ENCODE measurements at places on chromosomes 11 and 22.
A peak's percentile ranks its signal among the peaks of the same experiment; 100 is the strongest.

DNA sequence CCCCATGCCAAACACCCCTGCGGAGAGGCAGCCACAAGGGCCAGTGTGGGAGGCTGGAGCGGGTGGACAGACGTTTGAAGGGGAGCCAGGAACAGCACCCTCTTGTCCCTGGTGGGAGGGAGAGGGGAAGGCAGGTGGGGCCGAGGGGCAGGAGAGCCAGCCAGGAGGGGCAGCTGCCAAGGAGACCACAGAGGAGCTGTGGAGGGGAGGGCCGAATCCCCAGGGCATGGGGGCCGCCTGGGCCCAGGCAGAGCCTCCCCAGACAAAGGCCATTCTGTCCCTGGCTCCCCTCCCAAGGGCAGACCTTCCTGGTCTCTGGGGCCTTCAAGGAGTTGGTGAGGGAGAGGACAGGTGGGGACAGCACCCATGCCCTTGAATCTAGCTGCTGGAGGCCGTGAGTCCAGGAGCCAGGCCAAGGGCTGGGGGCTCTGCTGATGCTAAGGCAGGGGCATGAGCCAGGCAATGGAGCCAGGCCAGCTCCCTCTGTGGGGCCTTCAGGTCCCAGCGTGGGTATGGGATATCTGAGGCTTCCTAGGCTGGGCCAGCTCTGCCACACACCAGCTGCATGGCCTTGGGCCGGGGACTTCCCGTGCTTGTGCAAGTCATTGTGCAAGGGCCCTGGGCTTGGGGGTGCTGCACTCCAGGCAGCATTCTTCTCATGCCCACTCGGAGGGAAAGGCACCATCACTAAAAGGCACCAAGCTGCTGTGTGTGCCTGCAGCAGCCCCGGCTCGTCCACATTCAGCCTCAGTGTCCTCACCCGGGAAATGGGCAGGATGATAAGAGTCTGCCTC is 11.4 kb downstream of the EMID1 start:
- no peak for DNase-seq

GRCh38 chr11:70298243-70298915 is 27.9 kb downstream of the PPFIA1 start:
- no peak for DNase-seq

DNA sequence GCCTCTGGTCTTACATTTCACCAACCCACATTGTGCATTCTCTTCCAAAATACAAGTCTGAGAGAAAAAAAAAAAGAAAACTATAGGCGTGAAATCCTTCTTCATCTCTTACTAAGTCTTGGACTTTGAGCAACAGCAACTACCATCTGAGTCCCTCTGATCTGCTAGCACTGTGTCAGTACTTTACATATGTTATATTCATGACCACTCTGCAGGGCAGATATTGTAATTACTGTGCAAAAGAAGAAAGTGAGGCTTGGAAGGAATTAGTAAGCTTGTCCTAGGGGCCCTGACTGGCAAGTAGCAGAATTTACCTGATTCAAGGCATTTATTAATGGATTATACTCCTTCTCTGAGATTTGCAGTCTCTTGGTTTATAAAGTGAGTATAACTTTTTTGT is 52.7 kb upstream of the EED start:
- DNase-seq: no peak

DNA sequence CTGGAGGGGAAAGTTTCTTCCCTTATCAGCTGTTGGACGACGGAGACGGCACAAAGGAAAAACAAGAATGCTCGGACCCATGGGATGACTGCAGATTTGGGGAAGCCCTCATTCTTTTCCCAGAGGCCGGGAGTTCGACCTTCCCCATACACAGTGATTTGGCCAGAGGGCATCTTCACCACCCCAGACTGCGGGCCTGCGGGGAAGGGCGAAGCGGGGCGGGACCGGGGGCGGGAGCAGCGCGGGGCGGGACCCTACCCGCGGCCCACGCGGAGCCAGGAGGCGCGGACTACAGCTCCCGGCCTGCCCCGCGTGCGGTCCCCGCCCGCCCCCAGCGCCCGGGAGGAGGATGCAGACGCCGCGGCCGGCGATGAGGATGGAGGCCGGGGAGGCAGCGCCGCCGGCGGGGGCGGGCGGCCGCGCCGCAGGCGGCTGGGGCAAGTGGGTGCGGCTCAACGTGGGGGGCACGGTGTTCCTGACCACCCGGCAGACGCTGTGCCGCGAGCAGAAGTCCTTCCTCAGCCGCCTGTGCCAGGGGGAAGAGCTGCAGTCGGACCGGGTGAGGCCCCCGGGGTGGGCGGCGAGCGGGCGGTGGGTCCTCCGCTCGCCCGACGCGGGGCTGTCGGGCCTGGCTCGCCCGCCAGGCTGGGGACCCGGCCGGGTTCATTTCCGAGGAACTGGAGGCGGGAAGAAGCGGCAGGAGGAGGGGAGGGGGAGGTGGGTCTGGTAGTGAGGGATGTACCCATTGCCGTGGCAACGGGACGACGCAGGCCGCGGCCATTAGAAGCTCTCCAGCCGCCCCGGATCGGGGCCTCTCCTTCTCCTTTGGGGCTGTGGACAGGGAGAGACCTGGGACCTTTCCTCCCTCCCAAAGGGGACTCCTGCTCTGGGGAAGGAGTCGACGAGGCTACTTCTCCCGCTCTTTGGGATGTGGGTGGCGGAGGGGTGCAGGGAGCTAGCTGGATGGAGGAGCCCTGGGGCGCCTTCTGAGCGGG is at the start of gene KCTD17:
KCTD17 (plus strand) TSS at position 352 of the 995 bp plus-strand sequence; CDS start at position 371, 19 bp downstream.
- DNase-seq: peak; percentile 66

- no peak for DNase-seq
Observed at GRCh38 chr11:64929625-64930024, 5.1 kb downstream of the PPP2R5B start.

- DNase-seq: no peak
Observed at GRCh38 chr11:57353036-57353435, 14.9 kb downstream of the P2RX3 start.

- no peak for DNase-seq
Observed at GRCh38 chr22:50141891-50142363, 28.6 kb upstream of the PANX2 start.

GRCh38 chr22:46769191-46769675 is 6.8 kb downstream of the TBC1D22A start:
- DNase-seq: no peak

DNA sequence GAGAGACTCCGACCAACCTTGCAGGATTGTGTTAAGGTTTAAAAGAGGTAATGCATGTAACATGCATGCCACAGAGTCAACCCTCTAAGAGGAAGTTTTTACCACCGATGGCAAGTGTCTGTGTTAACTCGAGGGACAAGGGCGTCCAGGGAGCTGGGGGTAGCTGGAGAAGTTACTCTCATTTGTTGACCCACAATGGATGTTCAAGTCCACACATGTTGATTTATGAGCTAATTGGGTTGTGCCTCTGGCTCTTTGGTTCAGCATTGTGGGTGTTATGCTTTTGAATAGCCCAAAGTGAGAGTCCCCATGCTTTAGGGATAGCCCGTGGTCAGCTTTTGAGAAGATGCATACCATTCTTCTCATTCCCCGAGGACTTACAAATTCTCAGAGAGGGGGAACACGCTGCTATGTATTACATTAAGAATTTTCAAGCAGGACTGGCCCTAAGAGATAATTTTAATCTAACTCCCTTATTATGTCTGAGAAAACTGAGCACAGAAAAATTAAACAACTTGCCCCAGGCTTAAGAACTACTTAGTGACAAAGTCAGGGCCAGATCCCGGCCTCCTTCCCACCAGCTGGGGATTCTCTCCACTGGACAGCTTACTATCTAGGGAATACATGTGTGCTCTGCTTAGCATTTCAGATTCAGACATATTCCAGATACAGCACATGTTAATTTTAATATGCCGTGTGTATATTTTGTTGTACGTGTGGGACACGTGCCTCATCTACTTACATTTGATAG is 5.2 kb upstream of the PLET1 start:
- DNase-seq: no peak

- DNase-seq: no peak
Observed at GRCh38 chr11:31437742-31438435, 68.2 kb downstream of the DNAJC24 start.

Data from activated naive CD4-positive, alpha-beta T cell (primary cell).